ENCODE measurements at places on chromosomes 1 and 21. TPM values are rescaled to one million over a fixed set of nuclear protein-coding genes. Genes with fewer than 3 reads are reported as not detected.

OR2L2 gene
- not detected for total RNA-seq

CFHR2 gene
- total RNA-seq, result not detected

DNA sequence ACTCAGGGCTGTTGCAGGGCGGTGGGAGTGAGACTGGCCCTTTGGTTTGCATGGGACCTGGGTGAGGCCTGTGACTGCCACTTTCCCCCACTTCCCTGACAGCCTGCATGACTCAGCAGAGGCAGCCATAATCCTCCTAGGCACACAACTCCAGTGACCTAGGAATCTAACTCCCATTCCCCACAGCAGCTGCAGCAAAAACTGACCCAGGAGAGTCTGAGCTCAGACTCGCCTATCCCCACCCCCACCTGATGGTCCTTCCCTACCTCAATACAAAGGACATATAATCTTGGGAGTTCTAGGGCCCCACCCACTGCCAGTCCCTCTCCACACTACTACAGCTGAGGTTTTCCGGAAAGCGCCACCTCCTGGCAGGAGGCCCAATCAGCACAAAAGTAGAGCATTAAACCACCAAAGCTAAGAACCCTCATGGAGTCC, 26.7 kb downstream of the NDC1 start:
- DNase-seq, result no peak

DNA sequence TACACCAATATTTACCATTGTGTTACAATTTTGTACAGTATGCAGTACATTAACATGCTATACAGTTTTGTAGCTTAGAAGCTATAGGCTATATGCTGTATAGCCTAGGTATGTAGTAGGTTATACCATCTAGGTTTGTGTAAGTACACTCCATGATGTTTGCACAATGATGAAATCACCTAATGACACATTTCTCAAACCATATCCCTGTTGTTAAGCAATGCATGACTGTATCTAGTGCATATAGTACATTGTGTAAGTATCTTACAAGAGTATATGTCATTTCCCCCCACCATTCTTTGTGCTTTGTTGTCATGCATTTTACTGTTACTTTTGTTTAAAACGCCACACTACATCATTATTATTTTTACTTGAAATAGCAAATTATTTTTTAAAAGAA, 65.7 kb upstream of the RNF11 start:
- no peak for DNase-seq

DNA sequence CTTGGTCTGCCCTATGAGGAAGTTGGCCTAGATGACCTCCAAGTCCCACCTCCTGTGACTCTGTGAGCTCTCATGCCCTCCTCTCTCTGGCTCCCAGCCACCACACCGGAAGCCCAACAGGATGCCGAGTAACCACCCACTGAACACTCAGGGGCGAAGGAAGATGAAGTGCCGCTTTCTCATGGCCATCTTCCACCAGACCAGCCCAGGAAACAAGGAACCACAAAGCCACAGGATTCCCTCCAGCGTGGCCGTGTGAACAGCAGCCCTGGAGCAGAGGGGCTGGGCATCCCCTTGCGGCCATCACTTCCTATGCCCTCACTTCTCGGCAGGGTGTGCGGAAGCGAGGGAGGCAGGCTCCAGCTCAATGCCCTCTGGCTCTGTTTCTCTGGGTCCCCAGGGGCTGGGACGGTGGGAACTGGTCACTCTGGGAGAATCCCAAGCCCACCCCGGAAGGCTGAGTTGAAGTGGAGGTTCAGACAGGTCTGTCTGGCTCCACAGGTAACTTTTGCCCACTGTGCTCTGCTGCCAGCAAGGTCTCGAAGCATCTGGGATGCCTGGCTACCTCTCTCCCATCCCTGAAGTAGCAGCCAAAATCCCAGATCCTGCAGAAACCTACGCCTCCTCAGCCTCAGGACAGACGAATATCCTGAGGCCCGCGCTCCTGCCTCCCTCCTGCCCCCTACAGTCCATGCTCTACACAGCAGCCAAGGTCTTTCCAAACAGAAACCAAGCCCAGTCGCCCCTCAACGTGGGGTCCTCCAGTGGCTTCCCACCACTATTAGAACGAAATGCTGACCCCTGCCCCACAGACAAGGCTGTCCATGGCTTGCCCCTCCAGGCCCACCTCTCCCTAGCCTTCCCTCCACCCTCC, 44.2 kb upstream of the ECE1 start:
- DNase-seq, result peak; percentile 68

- DNase-seq, result no peak
Observed at GRCh38 chr1:34758751-34759150, 789 bp upstream of the GJB4 start.

DNA sequence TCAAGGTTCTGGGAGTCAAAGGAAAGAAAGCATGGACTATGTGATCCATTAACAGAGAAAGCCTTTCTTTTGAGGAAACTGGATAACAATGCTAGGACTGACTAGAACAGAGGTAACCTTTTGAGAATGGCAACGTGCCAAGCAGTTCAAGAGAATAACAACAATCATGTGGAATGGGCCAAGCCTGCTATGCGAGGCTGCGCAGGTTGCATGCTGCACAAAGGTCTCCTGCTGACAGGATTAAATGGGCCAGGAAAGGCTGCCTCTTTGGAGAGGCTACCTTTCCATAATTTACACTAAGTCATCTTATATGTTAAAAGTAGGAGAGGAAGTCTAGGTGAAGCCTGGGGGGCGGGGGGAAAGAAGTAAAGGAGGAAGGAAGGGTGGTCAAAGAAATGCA, 5.8 kb downstream of the PCNX2 start:
- DNase-seq, result no peak

All from thoracic aorta (tissue), 2 donors.